Activated CD4-positive, alpha-beta T cell treated with anti-CD3 and anti-CD28 coated beads, Interleukin-2, amount 50 U/mL, for 16 hours (primary cell): ENCODE measurements at places on chromosomes 1 and 21.

DNA sequence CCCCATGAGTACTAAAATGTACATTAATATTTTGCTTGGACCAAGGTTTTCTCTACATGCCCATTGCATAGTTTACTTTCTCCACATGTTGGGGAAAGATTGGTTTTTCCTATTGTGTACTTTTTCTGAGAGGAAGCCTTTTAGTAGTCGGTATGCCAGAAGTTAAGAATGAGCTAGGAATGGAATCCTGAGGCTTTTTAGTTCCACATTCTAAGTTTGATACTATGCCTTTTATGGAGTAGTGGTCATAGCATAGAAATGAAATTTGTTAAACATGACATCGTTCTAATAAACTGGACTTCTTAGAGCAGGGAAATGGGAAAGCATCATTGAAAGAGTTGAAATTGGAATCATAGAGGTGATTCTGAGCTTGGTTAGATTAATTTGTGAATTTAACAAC lies 64.3 kb downstream of the BCL9 start:
- DNase-seq = no peak

DNA sequence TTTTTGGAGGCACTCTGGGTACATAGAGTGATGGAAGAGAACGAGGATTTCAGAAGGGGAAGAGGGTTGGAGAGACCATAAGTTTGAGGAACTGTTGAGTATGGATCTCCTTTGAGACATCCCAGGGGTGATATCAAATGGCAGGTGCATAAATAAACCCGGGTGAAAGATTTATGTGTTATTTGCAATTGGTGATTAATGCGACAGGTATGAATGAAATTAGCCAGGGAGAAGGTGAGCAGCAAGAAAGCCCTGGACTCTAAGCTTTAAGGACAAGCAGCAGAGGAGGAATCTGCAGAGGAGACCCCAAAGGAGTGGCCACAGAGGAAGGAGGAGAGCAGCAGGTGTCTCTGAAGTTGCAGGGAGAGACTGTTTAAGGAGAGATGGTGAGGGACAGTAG lies 8.8 kb upstream of the REN start:
- no peak for DNase-seq

DNA sequence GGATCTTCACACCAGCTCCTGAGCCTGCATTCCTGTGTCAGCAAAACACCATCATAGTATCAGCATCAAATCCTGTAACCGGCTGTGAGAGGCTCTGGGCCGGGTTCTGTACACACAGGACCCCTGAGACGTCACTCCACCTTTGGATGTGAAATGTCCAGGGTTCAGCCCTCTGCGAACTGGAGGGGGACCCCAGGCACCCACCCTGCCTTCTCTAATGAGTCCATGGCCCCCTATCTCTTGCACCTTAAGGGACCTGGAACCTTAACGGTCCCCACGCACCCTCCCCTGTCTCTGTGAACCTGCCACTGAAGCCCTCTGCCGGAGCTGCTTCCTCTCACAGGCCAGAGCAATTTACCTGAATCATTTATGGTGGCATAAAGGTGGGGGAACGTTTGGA lies 257.8 kb downstream of the NPHP4 start:
- no peak for DNase-seq

DNA sequence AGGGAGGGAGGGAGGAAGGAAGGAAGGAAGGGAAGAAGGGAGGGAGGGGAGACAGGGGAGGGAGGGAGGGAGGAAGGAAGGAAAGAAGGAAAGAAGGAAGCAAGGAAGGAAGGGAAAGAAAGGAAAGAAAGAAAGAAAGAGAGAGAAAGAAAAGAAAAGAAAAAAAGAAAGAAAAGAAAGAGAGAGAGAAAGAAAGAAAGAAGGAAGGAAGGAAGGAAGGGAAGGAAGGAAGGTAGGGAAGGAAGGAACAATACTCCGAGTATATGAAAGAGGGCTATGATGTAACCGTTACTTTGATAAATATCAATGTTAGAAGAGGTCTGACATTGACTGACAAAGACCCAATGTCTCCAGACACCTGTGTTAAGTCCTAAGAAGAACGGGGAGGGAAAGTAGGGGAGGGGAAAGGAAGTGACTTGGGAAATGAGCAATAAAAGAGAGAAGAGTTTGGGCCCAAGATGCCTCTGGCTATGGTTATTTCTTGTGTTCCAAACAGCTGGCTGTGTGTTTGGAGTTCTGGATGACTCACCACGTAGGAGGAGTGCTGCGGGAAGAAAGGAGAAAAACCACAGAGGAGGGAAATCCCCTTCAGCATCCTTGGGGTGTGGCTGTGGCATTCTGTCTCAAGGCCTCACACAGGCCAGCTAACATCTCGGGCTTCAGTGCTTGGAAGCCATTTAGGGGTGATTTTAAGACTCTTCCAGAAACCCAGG lies 37.0 kb upstream of the RXRG start:
- DNase-seq = peak; percentile 24

DNA sequence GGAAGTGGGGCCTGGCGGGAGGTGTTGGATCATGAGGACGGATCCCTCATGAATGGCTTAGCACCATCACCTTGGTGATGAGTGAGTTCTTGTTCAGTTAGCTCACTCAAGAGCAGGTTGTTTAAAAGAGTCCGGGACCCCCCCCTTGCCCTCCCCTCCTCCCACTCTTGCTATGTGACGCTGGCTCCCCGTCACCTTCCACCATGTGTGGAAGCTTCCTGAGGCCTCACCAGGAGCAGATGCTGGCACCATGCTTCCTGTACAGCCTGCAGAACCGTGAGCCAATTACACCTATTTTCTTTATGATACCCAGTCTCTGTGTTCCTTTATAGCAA lies 3.0 kb upstream of the SLC19A1 start:
- no peak for DNase-seq

DNA sequence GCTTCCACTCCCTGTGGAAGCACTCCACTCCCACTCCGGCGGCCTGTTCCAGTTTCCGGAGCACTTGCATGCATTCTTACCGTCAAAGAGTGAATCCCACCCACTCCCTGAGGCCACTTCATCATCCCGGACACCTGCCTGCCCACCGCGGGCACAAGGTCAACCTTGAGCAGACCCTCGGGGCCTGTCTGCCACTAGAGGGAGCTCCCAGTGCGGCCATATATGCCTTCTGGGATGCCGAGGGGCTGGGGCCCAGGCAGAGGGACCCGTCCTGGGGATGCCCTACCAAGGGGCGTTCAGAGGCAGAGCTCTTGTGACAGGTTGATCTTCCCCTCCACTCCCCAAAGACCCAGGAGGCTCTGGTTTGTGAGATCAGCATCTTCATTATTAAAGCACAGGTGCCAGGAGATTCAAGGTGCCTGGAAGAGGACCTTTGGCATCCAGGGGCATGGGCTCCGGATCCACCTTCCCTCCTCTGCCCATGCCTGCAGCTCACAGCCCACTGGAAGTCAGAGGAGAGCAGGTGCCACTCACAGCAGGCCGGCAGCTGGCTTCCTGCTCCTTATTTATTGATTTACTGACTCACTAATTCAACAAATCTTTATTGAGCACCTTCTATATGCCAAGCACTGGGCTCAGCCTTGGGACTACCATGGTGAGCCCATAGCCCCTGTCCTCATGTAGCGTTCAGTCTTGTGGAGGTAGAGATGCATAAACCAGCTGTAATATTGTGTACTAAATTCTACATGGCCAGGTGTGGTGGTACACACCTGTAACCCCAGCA lies 47.3 kb downstream of the UBIAD1 start:
- DNase-seq = peak; percentile 26

- no peak for DNase-seq
These were observed 107.0 kb downstream of the PLXNA2 start for GRCh38 chr1:208137193-208137592.

- DNase-seq = peak; percentile 65
These were observed 25.0 kb downstream of the SZT2 start for GRCh38 chr1:43414634-43415223.

DNA sequence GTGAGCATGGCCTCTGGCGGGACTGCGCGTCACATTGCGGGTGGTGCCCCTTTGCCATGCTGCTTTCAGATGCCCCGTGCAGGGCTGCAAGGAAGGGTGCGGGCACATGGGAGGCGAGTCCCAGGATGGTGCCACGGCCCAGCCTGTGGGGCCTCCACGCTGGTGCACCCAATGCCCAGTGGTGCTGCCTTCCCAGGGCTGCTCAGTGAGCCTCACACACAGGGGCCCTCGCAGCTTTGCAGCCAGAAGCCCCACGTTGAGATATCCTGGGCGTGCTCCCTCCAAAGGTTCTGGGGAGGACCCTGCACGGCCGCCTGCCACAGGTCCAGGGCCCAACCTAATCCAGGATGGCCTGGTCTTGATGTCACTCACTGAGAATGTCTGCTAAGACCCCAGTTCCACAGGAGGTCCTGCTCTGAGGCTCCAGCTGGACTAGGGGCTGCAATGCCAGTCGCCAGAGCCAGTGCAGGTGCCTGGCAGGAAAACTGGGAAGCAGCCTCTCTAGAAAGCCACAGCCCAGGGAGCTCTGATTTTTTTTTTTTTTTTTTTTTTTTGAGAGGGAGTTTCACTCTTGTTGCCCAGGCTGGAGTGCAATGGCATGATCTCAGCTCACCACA lies 34.1 kb upstream of the PRSS38 start:
- DNase-seq = no peak

DNA sequence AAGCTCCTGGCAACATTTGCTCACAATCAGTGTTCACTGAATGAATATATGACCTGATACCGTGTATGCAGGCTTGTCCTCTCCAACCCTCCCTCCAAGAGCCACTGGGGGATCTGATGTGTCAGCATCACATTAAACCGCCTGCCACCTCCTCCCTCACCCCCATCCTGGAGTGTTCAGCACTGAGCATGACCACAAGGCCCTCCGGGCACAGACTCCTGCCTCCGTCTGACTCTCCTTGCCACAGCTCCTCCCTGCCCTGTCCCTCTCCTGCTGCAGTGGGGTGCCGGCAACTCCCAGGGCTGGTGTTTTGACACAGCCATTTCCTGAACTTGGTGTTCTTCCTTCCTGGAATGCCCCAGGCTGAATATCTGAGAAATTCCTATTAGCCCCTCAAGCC lies 136.7 kb downstream of the FCRL5 start:
- no peak for DNase-seq

GRCh38 chr21:31418377-31419001 lies 74.4 kb upstream of the TIAM1 start:
- no peak for DNase-seq

GRCh38 chr21:26732432-26733221 lies 112.6 kb downstream of the ADAMTS1 start:
- DNase-seq = peak; percentile 6

DNA sequence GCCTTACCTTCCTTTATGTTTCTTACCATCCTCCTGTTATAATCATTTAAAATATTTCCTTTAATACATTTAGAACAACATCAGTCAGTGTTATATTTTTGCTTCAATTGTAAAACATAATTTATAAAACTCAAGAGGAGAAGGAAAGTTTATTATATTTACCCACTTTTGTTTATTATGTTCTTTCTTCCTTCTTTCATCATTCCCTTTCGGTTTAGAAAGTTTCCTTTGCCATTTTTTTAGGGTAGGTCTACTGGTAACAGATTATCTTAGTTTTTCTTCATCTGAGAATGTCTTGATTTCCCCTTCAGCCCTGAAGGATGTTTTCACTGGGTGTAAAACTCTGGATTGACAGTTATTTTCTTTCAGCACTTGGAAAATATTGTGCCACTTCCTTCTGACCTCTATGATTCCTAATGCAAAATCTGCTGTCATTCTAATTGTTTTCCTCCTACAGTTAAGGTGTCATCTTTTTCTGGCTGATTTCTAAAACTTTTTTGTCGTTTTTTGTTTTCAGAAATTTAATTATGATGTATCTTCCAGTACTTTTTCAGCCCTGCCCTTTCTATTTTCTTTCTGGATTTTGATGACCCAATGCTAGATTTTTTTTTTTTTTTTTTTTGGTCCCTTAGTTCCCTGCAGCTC lies 25.0 kb downstream of the PTPN22 start:
- no peak for DNase-seq

DNA sequence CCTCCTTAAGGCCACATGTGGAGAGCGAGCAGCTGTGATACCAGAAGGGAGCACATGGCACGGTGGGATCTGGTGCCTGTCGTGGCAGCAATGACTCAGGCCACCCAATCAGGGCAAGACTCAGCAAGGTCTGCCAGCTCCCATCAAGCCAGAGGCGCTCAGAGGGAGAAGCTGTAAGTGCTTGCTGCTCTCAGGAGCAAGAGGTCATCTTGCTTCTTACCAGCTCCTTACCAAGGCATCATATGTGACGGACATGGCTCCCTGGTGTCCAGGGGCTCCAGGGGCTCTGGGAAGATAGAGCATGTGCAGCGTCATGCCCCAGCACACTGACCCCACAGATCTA lies 72.9 kb downstream of the ITPKB start:
- no peak for DNase-seq

- no peak for DNase-seq
These were observed 32.2 kb downstream of the HSPG2 start for GRCh38 chr1:21904704-21905520.

DNA sequence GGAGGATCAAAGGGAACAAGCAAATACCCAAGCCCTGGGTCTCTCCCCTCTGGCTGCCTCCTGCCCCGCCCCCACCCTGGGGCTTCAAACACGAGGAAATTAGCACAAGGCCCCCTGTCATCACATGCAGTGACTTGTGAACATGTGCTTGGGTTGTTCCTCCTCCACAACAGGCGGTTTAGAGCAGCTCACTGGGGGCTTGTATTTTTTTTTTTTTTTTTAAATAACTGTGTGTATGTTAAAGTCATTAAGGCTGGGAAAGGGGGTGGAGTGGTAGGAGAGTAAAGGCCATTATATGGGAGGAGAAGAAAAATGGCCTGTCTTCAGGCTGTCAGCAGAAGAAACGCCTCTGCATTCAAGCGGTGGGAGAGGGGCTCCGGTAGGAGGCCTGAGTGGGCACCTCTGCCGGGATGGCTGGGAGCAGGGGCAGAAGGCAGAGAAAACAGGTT lies 64.2 kb downstream of the PLXNA2 start:
- no peak for DNase-seq

- DNase-seq = no peak
These were observed 49.8 kb downstream of the CDKN2C start for GRCh38 chr1:51019811-51020210.

GRCh38 chr1:203346060-203346768 lies 4.7 kb downstream of the FMOD start:
- DNase-seq = no peak
